ENCODE measurements at places on chromosomes 12 and 14.
A peak's percentile ranks its signal among the peaks of the same experiment; 100 is the strongest.

DNA sequence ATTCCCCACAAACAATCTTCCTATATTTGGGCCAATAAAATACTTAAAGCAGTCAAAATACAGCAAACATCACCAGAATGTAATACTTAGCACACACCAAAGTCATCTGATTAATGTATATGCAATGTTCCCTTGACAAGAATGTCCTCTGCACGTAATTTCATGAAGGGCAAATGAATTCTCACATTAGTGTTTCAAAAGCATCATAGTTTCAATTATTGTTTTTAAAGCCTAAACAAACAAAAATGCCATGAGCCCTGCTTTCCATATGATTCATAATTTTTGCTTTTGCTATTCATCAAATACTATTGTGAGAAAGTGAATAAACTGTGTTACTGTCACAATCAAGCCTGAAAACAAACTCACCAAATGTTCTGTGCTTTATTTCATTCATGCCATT is 156.0 kb downstream of the EPS8 start:
- DNase-seq: no peak

GRCh38 chr14:89586258-89587135 is 169.5 kb upstream of the FOXN3 start:
- no peak for DNase-seq

DNA sequence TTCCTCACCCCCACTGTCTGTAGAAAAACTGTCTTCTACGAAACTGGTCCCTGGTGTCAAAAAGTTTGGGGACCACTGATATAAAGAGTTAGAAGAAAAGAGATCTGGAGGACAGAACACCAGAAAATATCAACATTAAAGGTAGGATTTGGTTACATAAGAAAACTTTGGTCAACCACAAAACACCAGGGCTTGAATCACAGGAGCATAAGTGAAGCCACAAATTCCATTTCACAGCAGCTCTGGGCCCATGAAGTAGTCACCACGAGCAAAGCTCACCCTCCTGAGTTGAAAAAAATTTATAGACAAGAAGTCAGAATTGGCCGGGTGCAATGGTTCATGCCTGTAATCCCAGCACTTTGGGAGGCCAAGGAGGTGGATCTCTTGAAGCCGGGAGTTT is 19.4 kb downstream of the RALGAPA1 start:
- no peak for DNase-seq

DNA sequence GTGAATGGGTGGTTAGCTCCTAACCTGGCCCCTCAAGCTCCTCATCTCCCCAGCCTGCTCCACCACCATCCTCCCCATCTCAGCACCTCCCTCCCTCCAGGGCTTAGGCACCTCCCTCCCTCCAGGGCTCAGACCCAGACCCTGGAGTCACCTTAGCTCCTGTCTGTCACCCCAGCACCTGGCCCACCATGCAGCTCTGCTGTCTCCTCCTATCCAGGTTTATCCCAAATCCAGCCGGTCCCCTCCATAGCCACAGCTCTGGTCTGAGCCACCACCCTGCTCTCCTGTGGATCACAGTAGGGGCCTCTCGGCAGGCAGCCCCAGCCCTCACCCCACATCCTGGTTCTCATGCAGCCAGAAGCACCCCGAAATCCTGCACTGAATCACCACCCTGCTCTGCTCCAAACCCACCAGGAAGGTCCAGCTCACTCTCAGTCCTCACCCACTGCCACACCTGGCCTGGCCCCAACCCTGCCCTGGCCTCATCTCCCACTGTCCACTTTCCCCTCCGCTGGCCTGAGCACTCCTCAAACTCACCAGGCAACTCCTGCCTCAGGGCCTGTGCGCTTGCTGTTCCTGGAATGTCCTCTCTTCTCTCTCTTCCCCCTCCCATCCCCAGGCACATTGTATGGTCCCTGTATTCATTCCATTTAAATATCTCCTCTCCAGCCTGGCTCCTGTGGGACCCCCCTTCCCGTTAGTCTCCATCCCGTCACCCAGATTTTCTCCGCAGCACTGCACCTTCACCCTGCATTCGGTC is 62.6 kb downstream of the DIO3 start:
- no peak for DNase-seq

DNA sequence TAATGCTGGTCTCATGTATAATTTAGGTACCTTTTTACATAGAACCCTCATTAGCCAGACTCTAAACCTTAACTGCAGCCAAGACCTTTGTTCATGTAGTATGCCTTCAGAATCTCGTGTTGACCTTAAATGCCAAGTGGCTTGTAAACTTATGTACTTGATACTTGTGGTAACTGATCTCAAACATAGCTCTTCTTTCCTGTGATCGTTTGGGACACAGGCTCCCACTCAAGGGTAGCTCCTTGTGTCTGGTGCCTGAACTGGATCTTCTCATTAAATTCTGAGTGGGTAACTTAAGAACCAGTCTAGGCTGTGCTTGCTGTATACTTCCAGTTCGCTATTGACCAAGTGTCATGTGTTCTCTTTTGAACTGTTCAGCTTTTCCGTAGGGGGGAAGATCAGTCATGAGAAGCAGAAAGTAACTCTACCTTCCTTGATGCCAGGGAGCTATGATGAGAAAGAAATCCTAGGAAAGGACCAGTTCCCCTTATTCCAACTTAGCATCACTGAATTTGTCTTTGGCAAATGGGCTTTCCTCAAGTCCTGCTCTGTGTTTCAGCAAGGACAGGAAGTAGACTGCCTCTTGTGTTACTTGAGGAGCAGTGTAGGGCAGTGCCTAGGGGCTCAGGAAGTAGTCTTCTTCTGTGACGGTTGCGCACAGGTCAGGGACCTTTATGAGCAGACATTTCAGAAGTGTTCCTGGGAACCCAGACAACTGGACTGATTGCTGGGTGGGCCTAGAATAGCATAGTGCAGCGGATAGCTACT is 2.5 kb downstream of the LGALS3 start:
- DNase-seq: no peak

DNA sequence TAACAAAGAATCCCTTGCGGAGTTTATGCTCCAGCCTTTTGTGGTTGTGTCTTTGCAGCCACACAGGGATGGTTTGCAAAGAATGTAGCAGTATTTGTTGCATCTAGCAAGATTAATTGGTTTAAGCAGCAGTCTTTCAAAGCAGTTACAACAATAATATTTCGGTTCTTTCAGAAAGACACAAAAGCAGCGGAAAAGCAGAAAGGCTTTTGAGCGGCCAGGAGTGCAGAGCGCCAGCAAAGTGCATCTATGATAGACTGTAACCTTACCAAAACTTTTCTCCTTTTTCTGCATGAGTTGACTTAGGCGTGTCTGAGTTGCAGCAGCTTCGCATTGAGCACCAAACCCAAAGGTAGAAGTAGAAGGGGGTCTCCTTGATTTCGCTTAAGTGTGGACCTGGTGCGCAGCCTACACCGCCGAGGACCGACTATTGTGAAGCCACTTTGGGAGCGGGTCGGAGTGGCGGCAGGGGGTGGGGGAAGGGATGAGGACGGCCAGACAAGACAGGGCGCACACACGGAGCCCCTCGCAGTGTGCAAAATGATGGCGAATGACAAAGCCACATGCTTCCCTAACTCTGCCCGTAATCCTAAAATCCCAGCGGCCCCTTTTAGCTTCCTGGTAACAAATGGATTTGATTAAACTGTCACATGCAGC is 1.2 kb downstream of the LMO3 start:
- DNase-seq: no peak

DNA sequence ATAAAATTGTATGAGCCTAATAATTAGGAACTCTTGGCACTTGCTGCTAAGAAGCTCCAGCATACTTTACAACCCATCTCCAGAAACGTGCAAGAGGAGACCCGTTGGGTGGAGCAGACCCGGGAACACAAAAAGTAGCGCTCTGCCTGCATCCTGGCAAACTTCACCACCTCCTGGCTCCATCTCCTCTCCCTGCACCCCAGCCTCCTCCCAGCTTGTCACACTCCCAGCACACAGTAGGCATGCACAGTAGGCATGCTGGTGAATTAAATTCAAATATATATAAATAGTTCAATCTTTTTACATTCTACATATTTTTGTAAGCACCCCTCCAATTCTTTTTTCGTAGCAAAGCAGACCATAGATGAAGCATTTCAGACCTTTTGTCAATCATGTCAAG is 1.2 kb downstream of the VSIG10 start:
- no peak for DNase-seq

GRCh38 chr12:26287671-26288381 is 92.5 kb downstream of the SSPN start:
- no peak for DNase-seq

DNA sequence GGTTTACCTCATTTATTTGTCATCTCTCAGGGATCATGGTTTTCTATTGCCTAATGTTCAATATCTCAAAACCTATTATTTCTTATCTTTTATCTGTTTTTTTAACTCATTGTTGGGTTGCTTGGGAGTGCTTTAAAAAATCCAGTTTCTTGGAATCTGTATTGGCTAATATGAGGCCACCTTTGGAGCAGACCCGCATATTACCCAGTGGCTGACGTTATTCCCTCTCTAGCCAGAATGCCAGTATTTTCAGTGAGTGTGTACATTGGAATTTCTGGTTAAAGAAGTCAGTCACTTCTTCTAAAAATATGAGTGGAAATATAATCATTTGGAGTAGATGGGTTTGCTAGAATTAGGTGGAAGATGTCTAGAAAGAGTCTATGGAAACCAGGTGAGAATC is 38.3 kb downstream of the PRMT8 start:
- no peak for DNase-seq

DNA sequence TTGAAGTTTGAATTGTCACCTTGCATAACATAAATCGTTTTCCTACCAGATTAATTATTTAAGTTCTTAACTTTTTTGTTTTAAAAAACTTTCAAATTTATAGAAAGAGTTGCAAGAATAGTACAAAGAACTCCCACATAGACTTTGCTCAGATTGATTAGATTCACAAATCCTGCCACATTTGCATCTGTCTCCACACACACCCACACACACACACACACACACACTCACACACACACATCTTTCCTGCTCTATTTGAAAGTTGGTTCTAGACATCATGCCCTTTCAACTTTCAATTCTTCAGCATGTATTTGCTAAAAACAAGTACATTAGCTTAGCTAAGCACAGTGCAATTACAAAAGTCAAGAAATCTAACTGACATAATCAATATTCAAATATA is 184.0 kb downstream of the ITPR2 start:
- DNase-seq: no peak

DNA sequence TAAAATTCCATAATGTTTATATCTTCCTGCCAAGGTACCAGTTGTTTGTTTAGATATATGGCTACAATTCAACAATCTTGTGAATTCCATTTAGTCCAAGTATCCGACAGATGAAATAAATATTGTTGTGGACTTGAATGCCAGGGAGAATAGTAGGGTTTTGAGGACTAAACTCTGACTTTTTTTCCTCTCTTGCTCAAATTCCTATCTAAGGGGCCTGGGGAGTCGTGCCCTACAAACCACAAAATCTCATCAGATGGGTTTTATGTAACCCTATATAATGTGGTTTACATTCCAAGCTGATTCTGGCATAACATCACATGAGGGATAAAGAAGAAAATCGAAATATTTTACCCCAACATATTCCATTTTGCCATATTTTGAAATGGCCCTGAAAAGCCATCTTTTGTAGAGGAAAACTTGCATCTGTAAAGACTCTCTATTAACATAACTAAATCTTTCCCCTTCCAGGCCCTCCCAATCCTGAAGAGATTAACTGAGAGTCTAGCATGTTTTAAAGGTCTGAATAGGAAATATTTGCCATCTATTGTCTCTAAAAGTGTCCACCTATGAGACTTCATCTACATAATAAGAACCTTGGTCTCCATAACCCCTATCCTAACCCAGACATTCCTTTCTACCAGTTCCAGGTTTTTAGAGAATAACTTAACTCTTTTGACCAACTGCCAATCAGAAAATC is 184.7 kb upstream of the KITLG start:
- no peak for DNase-seq

- peak; percentile 17 for DNase-seq
Observed at GRCh38 chr14:100641274-100641860, 54.1 kb upstream of the BEGAIN start.

- DNase-seq: no peak
Observed at GRCh38 chr14:83255727-83256090, 1722.1 kb upstream of the SEL1L start.

DNA sequence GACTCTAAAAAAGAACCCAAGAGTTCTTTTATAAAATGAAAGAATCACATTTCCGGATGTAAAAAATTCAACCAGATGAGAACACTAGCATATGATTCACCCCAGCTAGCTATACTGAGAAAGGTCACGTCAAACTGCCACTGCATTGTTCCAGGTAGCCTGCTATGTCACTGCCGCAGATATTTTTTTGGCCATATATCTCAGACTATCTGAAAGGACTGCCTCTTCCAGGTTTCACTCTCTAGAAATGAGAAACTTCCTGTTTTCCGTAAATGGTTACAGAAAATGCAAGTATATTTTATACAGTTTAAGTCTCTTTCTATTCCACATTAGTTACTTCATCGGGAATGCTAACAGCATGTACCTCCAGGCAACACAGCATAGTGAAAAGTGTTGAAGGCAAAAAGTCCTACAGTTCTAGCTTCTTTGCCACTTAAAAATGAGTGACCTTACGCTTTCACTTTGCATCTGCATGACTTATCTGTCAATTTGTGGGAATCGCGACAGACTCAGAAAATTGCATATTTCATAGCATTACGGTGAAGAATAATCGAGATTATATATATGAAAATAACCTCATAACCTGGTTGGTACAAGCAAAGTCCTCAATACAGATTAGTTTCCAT is 105.2 kb downstream of the MED13L start:
- DNase-seq: no peak

- DNase-seq: no peak
Observed at GRCh38 chr12:120870415-120870814, 33.7 kb downstream of the SPPL3 start.

DNA sequence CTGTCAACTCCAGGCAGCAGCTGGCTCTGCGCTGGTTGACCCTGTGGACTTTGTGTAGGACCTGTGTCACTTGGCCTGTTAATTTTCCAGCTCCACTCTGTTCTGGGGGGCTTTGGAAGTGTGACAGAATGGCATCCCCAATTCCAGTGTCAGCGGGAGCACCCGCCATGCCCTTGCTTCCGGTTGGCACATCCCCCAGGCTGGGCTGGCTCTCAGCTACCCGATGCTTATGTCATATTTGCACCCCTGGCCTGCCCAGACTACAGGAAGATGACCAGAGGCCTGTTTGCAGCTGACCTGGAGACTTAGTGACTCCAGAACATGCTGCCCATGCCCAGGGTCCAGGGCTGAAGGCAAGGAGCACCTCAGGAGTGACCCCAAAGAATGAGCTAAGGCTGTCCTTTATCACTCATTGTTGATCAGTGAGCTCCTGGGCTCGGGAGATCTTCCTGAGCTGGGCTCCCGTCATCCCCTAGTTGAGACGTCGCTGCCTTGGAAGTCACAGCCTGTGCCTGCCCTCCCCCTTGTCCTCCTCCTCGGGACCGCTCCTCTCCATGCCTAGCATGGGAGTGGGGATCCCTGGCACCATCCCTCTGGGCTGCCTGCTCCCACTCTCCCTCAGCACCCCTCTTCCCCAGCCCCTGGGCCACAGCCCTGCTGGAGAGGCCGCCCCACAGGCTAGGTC is 163.4 kb upstream of the RTL1 start:
- peak; percentile 11 for DNase-seq
